ENCODE measurements at places on chromosomes 11 and 22.

DNA sequence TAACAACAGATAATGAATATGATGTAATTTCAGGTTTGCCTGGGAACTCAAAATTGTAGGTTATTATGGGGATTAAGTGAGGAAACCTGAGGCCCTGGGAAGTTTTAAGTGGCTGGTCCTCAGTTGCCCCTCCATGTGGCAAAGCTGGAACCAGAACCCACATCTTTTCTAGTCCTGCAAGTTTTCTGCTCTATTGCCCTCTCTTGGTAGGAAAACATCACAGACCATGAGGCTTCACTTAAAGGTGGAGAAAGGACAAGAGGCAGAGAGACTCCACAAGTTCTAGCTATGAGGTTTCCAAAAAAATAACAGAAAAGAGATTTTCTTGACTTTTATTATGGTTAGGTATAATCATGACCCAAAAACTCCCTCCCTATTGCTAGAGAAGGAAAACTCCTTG lies 115.5 kb upstream of the DDI1 start:
- DNase-seq, result no peak

DNA sequence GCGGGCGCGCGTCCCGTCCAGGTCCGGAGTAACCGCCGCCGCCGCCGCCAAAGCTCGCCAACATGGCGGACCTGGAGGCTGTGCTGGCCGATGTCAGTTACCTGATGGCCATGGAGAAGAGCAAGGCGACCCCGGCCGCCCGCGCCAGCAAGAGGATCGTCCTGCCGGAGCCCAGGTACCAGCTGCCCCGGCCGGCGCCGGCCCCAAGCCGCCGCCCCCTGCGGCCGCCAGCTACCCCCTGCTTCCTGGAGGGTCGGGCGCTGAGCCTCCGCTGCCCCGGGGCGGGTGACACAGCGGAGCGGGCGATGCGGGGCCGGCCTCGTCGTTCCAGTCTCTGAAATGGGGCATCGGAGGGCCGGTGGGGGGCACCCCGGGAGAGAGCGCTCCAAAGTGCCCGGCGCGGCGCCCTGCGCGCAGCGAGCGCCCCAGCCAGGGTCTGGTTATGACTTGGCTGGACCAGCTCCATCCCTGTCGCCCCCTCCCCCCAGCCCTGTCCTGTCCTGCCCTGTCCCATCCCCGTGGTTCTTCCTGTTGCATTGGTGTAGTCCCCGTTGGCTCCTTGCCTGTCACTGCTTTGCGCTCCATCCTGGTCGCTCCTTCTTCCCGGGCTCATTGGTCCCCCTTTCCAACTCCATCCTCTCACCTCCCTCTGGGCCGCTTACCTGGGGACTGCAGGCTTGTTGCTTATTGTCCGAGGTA lies 653 bp downstream of the GRK3 start:
- no peak for DNase-seq

DNA sequence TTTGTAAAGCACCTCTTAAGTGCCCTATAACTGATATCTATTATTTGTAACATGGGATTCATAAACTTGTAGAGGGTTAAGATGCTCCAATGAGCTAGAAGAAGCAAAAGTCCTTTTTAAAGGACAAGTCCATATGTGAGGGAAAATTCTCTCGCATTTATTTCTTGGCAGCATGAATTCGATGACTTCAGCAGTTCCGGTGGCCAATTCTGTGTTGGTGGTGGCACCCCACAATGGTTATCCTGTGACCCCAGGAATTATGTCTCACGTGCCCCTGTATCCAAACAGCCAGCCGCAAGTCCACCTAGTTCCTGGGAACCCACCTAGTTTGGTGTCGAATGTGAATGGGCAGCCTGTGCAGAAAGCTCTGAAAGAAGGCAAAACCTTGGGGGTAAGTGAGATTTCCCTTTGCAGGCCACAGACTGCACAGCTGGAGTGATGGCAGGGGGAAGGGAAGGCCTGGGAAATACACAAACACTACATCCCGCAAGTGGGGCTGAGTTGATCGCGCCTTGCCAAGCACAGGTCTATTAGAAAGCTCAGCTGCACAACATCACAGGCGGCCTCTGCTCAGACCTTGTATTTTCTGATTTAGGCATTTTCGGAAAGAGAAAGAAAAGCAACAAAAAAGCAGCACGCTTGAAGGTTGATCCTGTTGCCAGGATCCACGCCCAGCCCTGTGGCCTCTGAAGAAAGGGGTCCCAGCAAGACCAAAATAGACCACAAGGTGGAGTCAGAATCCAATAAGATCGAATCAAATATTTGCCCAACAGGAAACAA lies 1.5 kb downstream of the MS4A8 start:
- peak; percentile 58 for DNase-seq

DNA sequence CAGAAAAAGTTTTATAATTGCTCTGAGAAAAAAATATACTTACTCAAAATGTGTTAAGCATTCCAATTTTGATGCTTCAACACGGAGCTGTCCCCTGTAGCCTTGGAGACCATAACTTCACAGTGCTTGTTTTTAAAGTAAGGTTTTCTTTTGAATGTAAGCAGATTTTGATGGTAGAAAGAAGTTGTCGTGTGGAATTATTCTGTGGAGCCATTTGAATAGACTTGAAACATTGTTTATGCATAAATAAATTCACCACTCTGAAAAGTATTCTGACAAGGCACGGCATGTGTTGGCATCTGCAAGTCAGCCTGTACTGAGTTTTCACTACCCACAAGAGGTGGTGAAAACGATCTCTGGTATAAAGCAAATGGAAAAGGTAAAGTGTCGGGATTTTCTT lies 115.5 kb downstream of the UVRAG start:
- no peak for DNase-seq

DNA sequence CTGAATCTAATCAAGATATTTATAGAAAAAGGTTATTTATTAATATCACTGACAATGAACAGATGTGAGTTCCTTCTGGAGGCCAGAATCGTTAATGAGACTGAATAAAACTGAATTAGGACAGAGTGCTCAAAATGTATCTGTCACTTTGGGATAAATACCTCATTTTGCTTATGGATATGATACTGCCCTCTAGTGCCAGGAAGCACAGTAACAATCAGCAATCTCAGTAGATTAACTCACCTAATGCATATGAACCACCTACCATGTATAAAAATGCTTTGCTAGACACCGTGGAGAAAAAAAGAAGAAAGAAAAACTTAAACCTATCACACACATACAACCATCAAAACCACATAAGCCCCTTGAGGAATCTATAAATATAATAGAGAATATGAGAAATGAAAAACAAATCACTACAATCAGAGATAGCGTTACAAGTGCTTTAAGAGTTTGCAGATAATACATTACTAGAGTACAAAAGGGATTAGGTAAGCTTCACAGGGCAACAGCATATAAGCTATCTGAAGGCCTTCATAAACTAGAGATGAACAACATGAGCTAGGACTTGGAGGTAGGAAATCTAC lies 117.4 kb downstream of the SGSM3 start:
- no peak for DNase-seq

- DNase-seq, result no peak
These were observed 2.5 kb upstream of the RASGRP2 start for GRCh38 chr11:64746486-64746885.

GRCh38 chr22:24325105-24325757 lies 54.6 kb downstream of the SPECC1L start:
- DNase-seq, result peak; percentile 68

DNA sequence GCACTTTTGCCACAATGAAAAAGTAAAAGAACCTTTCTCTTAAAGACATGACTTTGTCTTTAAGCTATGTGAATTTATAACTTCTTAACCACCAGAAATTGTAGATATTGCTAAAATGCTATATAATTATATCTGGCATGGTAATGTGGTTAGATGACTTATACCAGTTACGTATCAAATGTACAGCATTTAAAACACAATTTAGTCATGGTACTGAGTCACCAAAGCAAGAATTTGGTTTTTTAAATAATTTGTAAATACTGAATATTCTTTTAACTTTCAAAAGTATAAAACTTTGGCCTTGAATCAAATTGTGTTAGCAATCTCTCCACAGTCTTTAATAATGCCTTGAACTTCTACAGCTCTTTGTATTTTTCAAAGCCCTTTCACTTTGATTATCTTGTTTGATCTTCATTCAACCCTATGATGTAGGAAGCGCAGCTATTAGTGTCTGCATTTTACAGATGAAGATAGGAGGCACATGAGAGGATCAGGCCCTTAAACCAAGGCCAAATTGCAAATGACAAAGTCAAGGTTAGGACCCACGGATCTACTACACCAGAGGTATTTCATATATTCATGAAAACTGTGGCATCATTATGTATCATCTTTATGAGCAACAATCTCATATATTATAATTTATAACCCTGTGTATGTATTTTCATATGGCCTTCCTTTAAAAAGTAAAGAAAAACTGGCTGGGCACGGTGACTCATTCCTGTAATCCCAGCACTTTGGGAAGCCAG lies 4.4 kb upstream of the SYTL2 start:
- DNase-seq, result no peak

DNA sequence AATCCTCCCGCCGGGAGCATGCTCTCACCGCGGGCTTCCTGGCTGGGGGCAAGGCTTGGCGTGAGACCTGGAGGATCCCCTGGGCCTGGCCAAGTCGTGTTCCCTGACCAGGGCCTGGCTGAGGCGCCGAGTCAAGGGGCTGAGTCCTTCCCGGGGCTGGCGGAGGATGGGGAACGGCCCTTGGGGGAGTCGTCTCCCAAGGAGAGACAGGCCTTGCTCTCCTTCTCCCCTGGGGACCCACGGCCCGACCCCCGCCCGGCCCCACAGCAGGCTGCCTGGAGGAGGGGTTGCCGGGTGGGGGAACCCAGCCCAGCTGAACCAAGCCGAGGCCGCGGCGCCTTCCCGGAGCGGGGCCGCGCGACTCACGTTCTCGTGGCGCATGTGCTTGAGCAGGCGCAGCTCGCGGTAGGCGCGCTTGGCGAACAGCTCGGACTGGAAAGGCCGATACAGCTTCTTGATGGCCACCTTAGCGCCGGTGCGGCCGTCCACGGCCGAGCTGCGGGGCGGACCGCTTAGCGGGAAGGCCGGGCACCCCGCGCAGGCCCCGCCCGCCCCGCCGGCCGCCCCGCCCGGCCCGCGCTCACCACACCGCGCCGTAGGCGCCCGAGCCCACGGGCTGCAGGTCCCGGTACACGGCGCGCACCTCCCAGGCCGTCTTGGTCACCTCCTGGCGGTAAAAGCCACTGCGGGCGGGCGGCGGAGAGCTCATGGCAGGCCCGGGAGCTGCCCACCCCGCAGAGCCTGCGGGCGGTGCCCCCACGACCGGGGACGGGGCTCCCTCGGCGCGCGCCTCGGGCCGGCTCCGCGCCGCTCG lies 475 bp downstream of the MAPK12 start:
- DNase-seq, result peak; percentile 44

DNA sequence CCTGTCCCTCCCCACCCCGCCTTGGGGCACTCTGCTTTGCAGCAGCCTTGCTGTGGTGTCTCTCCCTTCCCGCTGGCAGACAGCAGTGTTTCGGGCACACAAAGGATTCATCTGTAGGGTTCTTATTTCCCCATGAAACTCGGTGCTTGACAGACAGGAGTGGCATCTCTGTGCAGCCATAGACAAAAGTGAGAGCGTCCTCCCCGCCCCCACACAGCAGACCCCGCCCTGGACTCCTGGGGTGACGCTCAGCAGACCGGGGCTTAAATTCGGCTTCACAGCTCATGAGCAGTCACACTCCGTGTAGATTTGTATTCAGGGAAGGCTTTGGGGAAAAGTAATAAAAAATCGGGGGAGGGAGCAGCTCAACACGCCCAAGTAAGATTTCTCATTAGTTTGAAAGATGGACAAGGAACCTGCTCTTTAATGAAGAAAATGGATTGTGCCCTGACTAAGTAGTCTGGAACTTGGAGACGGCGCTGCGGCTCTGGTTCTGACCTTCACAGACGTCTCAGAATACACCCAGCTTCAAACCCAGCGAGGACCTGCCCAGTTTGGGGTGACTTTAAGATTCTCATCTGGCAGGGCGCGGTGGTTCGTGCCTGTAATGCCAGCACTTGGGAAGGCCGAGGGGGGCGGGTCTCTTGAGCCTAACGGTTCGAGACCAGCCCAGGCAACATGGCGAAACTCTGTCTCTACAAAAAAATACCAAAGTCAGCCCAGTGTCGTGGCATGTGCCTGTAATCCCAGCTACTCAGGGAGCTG lies 136.0 kb downstream of the CACNA1I start:
- no peak for DNase-seq

DNA sequence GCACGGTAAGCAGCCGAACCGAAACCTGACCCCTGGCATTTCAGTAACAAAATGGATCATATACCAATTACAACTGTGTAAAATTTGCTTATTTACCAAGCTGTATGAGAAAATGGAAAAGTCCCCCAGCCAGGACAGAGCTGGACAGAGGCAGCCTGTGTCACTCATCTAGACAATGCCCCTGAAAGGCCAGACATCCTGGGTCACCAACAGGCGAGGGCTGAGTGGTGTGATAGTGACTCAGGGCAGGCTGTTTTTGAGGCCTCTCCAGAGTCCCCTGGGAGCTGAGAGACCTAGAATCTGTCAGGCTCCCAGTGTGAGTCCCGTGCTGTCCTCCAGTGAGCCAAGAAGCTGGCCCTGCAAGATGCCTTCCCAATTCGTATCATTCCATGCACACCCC lies 680.4 kb downstream of the TBC1D22A start:
- no peak for DNase-seq

DNA sequence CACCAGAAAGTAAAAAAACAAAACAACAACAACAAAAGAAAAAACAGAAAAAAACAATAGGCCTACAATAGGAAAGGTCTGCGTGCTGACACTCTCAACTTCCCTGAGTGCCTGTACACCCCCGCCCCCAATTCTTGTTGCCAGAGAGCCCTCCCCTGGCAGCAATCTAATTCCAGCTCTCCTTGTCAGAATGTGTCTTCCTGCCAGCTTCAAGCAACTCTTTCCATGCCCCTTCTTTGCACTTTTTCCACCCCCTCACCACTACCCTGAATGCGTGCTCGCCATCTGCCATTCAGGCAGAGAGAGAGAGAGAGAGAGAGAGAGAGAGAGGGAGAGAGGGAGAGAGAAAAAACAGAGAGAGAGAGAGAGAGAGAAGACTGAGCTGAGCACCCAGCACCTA lies 245.0 kb downstream of the KIRREL3 start:
- no peak for DNase-seq

- DNase-seq, result peak; percentile 22
These were observed 87.5 kb downstream of the RRM1 start for GRCh38 chr11:4181782-4182721.

- DNase-seq, result no peak
These were observed 24.6 kb upstream of the COMT start for GRCh38 chr22:19916941-19917340.

- no peak for DNase-seq
These were observed 215 bp downstream of the ZNRF3 start for GRCh38 chr22:28883657-28883916.

DNA sequence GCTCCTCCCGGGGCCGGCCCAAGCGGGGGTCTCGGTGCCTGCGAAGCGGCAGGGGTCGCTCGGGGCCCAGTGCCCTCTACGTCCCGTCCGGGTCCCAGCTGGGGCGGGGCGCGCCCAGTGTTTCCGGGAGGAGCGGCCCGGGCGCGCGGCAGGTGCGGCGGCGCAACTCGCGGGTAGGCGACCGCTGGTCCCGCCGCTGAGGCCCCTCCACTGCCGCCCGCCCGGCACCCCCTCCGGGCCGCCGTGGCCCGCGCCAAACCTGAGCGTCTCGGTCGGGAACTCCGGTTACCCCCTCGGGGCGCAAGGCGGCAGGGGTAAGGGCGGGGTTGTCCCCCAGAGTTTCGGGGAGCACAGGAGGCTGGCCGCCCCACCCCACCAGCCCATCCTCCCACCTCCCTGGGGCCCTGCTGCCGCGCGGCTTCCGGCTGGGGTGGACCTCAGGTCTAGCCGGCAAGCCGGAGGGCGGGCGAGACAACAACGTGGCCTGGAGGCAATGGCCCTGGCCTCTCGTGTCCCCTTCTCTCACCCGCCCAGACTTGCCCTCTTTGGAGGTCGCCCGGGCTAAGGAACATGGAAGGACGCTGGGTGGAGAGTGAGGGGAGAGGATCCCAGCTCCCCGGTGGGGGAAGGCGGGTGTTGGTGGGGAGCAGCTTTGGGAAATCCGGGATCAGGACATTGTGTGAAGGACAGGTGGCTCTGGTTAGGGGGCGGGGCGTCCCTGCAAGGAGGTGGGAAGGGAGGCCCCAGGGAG lies 398 bp upstream of the CRACR2B start:
- DNase-seq, result no peak

Measured in muscle of arm (tissue), 14 donors.